ENCODE measurements at places on chromosomes 5 and 9.

DNA sequence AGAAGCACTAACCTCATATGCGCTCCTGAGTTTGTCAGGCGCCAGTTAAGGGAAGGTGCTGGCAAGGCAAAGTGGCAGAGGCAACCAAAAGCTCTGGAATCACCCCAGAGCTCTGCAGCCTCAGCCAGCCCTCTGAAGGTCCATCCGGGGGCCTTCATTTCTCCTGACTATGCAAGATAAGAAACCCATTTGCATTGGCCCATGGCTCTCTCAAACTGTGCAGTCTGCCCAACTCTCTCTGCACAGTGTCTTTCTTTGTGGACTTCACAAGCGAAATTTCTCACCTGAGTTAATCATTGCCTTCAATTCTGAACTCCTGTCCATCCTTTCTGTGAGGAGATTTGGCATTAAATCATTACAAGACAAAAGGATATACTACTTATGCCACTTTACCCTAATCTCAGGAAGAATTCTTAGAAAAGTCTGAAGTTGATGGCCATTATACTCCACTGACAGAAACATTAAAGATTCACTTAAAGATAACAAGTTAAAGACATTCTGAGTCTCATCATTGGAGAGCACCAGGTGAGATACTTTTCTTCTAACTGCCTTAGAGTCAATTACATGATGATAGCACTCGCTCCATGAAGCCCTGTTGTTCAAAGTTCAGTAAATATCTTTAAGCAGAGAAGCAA lies 235.6 kb downstream of the SPOCK1 start:
- DNase-seq: no peak

DNA sequence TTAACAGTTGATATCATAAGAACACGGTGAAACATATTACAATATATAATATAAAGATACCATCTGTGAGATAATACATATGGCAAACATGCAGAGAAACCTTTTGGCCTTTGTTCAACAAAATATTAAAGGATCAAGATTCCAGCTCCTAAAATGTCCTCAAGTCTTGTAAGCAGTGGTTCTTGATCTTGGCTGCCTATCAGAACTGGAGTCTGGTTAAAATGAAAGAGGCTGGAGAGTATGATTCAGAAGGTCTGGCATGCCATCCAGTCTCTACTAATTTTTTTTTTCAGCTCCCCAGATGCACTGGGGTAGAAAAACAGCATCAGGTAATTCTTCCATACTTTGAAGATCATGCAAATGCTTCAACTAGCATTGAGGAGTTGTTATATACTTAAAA lies 83.2 kb downstream of the TNC start:
- DNase-seq: no peak

DNA sequence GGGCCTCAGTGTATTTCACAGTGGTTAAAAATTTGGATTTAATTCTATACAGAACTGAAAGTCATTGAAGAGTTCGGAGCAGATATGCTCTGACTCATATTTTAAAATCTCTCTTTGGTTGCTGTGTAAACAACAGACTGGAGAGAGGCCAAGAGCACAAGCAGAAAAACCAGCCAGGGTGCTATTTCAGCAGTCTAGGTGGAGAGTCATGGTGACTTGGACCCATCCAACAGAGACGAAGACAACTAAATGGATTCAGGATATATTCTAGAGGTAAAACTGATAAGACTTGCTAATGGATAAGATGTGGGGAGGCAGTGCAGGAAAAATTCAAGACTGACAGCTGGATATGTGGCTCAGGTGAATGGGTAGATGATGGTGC lies 168.9 kb downstream of the MAPKAP1 start:
- DNase-seq: no peak

- no peak for DNase-seq
Observed at GRCh38 chr9:107172979-107173347, 110.1 kb upstream of the RAD23B start.

- DNase-seq: peak; percentile 65
Observed at GRCh38 chr5:146112476-146112875, 7.1 kb upstream of the PLAC8L1 start.

GRCh38 chr5:171437286-171437821 lies 17.9 kb downstream of the FGF18 start:
- DNase-seq: no peak

- no peak for DNase-seq
Observed at GRCh38 chr5:159695741-159696294, 220.5 kb upstream of the ADRA1B start.

GRCh38 chr5:175674731-175675346 lies 17.0 kb downstream of the HRH2 start:
- peak; percentile 47 for DNase-seq

GRCh38 chr9:91150998-91151717 lies 210.6 kb downstream of the AUH start:
- peak; percentile 95 for DNase-seq

Data from hematopoietic multipotent progenitor cell treated with erythropoietin and hydrocortisone succinate and interleukin-3 and kit ligand, for 4 days (in vitro differentiated cells).